Heart right ventricle (tissue), 16 donors: ENCODE measurements at places on chromosomes 7 and 10. TPM values are rescaled to one million over a fixed set of nuclear protein-coding genes. Genes with fewer than 3 reads are reported as not detected.

DNA sequence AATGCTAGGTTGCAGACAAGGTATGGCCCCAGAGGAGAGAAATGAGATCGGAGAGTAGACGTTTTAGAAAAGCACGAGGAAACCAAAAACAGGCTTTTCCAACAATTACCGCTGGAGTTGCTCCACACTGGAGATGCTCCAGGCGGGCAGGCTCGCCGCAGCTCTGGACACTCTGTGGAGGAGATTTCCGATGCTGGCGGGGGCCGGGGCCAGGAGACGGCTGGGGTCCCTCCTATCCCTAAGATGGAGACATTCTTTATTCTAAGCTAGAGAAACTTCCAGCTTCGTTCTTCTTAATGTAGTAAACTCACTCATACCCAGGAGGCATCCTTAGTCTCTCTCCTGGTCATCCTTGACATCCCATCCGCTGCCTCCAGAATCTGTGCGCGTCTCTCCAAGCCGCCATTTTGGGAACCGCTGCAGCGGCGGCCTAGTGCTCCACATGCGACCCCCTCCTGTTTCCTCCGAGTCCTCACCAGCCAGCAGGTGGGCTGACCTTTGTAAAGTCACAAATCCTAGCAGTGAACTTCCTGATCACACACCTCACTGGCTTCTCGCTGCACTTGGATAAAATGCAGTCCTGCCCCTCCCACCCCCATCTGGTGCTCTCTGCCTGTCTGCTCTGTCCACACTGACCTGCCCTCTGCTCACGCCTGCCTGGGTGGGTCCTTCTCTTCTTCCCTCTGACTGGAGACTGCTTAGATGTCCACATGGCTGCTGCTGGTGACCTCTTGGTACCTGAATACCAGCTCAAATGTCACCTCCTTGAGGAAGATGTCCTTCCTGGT is 11.9 kb downstream of the PYROXD2 start:
- no peak for DNase-seq

DNA sequence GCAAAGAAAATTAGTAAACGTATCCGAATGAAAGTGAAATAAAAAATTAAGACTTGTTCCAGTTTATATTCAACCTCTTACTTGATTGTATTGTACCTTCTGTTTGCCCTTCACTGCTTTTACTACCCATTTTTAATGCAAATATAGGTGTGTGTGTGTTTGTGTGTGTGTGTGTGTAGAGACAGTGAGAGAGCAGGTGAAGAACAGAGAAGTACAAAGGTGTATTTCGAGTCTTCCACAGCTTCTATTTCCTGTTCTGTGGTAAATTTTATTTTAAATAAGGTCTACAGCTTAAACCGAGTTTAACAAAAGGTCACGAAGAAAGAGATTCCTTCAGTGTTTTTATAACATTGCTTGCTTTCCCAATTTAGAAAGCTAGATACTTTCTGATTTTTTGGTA is 12.7 kb upstream of the SVIL start:
- DNase-seq = no peak

Gene ACSM6
- total RNA-seq = not detected

DNA sequence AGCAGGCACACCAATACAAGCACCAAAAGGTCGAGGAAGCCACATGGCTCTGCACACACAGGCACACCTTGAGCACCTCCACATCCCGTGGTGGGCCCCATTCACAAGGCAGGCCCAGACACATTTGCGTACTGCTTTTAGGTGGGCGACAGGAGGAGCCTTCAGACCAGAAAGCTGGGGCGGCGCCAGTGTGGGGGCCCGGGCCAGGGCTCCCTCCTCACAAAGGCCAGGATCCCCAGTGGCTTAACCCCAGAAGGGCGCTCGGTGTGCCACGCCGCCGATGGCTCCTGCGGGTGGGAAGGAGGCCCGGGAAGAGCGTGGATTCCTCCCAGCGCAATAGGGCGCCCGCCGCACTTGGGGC is 2.8 kb upstream of the SMARCD3 start:
- DNase-seq = peak; percentile 63

- DNase-seq = no peak
These were observed 84.0 kb downstream of the ADD3 start for GRCh38 chr10:110091830-110092229.

GRCh38 chr7:69622014-69622835 is 23.9 kb downstream of the AUTS2 start:
- DNase-seq = no peak

Gene ATOH7
- total RNA-seq = not detected

Gene CTAGE4
- not detected for total RNA-seq

GRCh38 chr10:113000876-113001598 is 51.0 kb downstream of the TCF7L2 start:
- peak; percentile 35 for DNase-seq

GRCh38 chr7:100406767-100407166 is 21.7 kb downstream of the ZCWPW1 start:
- no peak for DNase-seq

Gene TSPAN33
- total RNA-seq = 8.0 TPM

Gene GIMAP7
- 9.6 TPM for total RNA-seq

DNA sequence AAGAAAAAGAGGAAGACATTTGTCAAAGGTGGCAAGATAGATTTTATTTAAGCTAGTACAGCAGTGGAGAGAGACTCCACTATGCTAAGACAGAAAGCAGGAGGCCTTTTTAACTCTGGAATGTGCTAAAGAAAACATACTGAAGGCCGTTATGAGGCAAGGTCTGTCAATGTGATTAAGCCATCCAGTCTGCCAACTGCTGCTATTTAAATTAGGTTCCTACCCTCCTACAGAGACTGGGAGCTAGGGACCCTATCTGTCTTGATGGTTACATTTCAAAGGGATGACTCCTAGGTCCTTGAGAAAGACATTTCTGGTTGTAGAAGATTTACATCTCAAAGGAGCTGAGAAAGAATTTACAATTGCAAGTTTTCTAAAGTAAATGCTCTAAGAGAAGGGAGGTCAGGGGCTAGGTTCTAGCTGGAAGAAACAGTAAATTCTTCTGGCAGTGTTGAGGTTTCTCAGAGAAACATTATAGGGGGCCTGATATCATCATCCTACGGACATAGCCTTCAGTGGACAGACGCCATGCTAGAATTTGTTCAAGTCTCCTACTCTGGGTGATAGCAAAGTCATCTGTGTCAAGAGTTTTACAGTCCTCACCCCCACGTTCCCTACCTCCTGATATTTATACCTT is 211.6 kb downstream of the PHF14 start:
- DNase-seq = no peak

Gene JCAD
- total RNA-seq = 27.5 TPM

DNA sequence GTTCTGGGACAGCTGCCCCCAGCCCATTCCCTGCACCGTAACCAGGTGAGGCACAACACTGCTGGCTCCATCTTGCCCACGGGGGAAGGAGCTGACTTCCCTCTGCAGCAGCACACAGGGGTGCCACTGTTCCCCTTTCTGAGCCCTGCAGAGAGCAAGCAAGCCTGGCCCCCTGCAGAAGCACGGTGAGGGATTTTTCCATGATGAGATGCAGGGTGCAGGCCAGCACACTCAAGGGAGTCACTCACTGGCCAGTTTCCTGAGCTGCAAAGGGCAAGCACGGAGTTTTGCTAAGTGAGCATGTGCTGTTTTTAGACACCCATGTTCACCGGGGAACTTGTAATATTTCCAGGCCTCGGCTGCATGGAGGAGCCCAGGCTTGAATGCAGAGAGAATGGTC is 176.6 kb downstream of the PIP4K2A start:
- DNase-seq = peak; percentile 63

Gene AQP1
- 201 TPM for total RNA-seq

- no peak for DNase-seq
These were observed 104.2 kb upstream of the VWC2 start for GRCh38 chr7:49669285-49669684.

Gene OR2A42
- not detected for total RNA-seq

Gene GSAP
- 10.1 TPM for total RNA-seq

DNA sequence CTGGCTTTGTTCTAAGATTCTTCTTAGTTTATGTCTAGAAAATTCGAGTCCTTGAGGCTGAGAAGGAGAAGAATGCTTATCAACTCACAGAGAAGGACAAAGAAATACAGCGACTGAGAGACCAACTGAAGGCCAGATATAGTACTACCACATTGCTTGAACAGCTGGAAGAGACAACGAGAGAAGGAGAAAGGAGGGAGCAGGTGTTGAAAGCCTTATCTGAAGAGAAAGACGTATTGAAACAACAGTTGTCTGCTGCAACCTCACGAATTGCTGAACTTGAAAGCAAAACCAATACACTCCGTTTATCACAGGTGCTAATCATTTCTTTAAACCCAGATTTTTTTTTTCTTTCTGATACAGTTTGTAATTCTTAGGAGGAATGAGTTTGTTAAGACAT is 6.7 kb downstream of the CEP55 start:
- no peak for DNase-seq

DNA sequence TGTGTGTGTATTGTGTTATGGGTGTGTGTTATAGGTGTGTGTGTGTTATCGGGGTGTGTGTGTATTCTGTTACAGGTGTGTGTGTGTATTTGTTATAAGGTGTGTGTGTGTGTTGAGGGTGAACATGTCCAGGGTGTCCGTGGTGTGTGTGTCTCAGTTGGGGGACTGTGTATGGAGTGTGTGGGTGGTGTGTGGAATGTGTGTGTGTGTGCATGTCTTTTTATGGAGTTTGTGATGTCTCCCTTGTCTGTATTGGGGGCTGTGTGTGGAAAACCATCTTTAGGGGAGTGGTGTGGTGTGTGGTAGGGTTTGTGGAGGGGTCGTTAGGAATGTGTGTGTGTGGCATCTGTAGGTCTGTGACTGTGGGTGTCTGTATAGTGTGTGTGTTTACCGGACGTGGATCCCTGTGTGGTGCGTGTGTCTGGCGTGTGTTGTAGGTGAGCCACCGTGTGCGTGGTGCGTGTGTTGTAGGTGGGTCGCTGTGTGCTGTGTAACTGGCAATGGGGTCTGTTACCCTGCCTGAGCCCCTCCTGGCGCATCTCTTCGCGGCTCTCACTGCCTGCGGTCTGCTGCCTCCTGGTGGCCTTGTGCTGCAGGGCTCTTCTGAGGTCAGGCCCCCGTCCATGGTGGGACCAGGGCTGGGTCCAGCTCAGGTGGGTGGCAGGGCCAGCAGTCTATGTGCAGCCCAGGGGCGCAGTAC is 61.7 kb downstream of the PALD1 start:
- peak; percentile 32 for DNase-seq

Gene TTYH3
- 37.5 TPM for total RNA-seq

Gene FFAR4
- not detected for total RNA-seq

- DNase-seq = no peak
These were observed 25.9 kb upstream of the PTPRZ1 start for GRCh38 chr7:121847041-121847440.

DNA sequence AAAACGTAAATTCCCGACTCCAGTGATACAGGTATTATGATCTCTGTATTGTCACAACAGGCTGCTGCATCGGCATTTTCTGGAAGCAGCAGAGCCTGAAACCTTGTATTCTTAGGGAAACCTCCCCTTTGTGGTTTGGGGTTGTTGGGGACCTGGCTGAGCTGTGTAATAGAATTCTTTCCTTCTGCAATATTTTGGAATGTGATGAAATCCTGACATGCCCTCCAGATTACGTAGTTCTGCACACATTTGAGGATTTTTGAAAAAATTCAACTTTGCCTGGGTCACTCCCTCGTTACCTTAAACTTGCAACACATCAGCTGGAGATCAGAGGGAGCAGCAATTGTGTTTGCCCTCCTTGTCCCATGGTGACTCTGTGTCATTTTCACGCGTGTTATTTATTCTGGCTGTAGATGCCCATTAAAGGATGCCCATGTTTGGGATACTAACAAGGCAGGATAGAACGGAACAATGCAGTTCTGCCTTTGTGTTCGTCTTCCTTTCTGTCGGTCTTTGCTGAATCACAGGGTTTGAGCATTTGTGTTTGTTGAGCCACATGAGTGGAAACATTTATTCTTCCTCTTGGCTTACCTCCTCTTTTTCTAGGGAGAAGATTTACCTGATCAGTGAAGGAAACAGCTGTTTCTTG is 181.7 kb downstream of the TCF7L2 start:
- DNase-seq = no peak

Gene TAS2R60
- total RNA-seq = not detected

Gene RPP30
- total RNA-seq = 30.4 TPM

Gene HOXA11
- total RNA-seq = not detected

GRCh38 chr7:24981171-24981951 is 1.4 kb upstream of the OSBPL3 start:
- DNase-seq = peak; percentile 41

DNA sequence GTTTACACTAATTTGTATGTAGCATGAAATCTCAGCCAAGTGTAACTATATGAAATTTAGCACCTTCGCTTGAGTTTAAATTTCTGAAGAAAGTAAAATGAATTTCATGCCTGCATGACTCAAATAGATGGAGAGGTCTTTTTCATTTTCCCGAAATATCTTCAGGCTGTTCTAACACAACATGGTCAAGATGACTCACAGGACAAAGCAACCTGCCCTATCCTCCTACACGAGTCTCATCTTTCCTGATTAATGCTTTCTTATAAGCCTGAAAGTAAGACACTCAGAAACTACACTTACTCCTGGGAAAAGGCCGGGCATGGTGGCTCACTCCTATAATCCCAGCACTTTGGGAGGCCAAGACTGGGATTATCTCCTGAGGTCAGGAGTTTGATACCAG is 41.2 kb downstream of the CH25H start:
- no peak for DNase-seq

GRCh38 chr7:138370956-138371355 is 89.1 kb upstream of the TRIM24 start:
- DNase-seq = no peak

GRCh38 chr7:111730476-111731300 is 168.4 kb upstream of the IMMP2L start:
- no peak for DNase-seq
